ENCODE measurements at places on chromosomes 4 and X.

DNA sequence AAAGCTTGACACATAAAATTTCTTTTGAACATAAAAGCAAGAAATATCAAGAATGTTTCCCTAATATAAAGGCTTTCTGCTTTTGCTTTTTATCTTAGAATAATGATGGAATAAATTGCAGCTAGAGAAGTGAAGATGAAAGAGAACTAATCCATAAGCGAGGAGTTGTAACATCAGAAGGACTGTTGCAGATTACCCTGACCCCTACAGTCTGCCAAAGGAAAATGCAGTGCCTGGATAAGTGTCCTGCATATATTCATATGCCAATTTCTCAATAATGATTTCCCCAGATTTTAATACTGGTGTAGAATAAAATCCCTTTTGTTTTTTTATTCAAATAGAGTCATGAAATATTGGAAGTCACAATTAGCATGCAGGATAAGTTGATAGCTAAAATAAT is 115.9 kb downstream of the MAGEC2 start:
- DNase-seq, result no peak

- DNase-seq, result no peak
Measured at GRCh38 chrX:71282514-71283402, 677 bp upstream of the NONO start.

DNA sequence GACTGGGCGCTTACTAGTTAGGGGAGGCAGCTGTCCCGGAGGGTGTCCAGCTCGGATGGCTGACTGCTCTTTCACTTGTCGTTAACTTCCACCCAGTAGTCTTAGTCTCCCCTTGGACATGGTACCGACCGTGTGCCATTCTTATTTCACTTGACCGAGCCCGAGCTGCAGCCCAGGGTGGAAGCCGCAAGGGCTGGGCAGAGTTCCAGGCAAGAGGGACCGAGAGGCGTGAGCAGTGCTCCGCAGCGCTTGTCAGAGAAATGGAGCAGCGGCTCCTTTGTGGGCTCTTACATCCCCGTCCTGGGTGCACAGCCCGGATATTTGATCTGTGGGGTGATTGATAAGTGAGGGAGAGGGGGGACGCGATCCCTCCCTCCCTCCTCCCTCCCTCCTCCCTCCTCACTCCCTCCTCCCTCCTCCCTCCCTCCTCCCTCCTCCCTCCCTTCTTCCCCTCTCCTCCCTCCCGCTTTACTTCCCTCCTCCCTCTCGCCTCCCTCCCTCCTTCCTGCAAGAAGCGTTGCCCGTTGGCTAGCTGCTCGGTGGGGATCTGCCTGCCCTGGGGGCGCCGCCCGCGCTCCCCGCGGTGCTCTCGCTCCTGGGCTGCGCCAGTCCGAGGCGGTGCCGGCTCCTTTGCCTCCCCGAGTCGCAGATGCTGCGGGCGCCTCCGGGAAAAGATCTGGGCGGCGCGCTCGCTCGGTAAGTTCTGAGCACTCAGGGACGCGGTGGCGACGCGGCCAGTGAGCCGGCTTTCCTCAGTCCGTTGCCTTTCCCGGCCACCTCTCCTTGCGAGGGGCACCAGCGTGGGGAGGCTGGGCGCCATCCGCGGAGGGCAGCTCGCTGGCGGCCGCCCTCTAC is at the start of gene SLITRK2:
SLITRK2 (plus strand) TSS at position 499 of the 855 bp plus-strand sequence. CDS start 4,597 bp downstream, outside the sequence.
- DNase-seq, result no peak

GRCh38 chr4:108427946-108428485 is 192.4 kb upstream of the RPL34 start:
- no peak for DNase-seq

GRCh38 chr4:7124689-7125442 is 57.0 kb upstream of the GRPEL1 start:
- no peak for DNase-seq

Measured in CD4-positive, alpha-beta T cell treated with Interleukin-6 at 100 ng/mL for 8 hours (primary cell).